ENCODE measurements at places on chromosomes 16 and 17. TPM values are rescaled to one million over a fixed set of nuclear protein-coding genes. Genes with fewer than 3 reads are reported as not detected.

The FOXL1 gene
- polyA plus RNA-seq: 0.69 TPM

The SCIMP gene
- 0.11 TPM for polyA plus RNA-seq

The ACSM2A gene
- polyA plus RNA-seq: not detected

The FOXN1 gene
- polyA plus RNA-seq: not detected

The RFWD3 gene
- 3.3 TPM for polyA plus RNA-seq

The USH1G gene
- polyA plus RNA-seq: not detected

The SAP30BP gene
- polyA plus RNA-seq: 59.9 TPM

The NR1D1 gene
- polyA plus RNA-seq: 6.1 TPM

DNA sequence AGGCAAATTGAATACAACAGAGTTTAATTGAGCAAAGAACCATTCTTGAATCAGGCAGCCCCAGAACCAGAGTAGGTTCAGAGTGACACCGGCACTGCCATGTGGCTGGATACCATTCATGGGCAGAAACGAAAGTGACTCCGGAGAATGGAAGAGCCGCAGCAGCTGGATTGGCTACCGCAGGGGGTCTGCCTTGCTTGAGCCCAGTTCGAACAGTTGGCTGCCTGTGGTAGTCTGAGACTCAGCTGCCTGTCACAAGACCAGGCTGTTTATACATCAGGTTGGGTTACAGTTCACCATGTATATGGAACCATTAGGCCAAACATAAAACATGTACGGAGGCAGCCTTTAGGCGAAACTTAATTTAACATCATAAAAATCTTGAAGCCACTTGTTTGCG lies 205.2 kb upstream of the CHMP6 start:
- H3K4me3 ChIP-seq: no peak overlapping the region
- no peak overlapping the region for H3K27ac ChIP-seq
- DNase-seq: no peak
- H3K27me3 ChIP-seq: no peaks in the 10 kb centered on the region
- peaks cover 4% of the 10 kb centered on the region for H3K4me1 ChIP-seq

DNA sequence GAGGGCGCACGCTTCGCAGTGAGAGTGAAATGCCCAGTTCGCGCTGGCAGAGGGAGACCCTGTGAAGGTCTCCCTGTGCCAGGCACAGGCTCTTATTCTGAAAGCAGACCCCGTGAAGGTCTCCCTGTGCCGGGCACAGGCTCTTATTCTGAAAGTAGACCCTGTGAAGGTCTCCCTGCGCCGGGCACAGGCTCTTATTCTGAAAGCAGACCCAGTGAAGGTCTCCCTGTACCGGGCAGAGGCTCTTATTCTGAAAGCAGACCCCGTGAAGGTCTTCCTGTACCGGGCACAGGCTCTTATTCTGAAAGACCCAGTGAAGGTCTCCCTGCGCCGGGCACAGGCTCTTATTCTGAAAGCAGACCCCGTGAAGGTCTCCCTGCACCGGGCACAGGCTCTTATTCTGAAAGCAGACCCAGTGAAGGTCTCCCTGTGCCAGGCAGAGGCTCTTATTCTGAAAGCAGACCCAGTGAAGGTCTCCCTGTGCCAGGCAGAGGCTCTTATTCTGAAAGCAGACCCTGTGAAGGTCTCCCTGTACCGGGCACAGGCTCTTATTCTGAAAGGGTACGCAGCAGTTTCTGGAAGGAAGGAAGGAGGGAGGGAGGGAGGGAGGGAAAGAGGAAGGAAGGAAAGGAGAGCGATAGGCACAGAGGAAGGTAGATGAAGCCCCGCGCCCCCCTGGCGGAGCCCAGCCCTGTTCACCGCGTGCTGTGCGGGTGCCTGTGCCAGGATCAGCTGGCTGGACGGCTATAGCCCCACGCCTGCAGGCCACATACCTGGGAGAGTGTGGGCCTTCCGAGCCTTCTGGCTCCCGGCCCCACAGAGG lies 55.3 kb downstream of the WDR45B start:
- peak overlapping the region; percentile 93 for H3K27ac ChIP-seq
- no peaks in the 10 kb centered on the region for H3K27me3 ChIP-seq
- H3K4me3 ChIP-seq: peak overlapping the region; percentile 74
- H3K4me1 ChIP-seq: peaks cover 48% of the 10 kb centered on the region
- peak; percentile 76 for DNase-seq
- H3K36me3 ChIP-seq: peaks cover 36% of the 10 kb centered on the region

DNA sequence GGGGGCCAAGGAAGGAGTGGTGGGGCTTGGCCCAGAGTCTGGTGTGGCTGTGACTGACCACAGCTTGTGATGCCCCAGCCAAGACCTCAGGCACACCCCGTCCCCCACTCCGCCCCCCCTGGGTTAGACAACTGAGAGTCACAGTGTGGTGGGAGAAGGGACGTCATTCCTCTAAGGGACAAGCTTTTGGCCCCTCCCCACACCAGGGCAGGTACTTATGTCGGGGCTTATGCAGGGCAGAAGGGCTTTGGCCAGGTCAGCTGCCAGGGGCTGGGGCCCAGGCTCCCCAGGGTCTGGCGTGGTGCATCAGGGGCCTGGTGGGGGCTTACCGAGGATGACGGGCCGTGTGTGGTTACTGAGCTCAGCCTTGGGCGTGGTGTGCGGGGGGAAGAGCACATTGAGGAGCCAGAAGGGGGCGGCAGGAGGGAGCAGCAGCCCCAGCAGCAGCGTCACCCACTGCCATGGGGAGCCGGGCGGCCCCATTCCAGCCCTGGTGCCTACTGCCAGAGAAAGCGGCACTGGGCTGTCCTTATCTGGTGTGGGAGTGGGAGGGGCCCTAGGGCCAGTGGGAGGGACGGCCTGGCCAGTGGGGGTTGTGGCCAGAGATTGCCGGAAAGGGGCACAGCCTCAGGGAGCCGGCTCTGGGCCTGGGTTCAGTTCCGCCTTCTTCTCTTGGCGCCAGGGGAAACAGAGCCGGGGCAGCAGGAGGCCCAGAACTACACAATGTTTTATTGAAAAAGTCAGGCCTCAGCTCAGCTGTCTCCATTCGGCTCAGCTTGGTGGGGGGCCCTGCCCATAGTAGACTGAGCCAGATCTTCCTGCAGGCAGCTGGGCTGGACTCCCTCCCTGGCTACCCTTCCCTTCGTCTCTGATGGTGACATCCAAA lies at the start of gene LCAT:
TSS of gene LCAT (minus strand) at position 502 of the 886 bp plus-strand sequence. CDS start at position 483, 19 bp downstream.
- H3K27me3 ChIP-seq: no peaks in the 10 kb centered on the region
- peaks cover 51% of the 10 kb centered on the region for H3K36me3 ChIP-seq
- peaks cover 21% of the 10 kb centered on the region for H3K4me1 ChIP-seq
- H3K27ac ChIP-seq: peak within 1 kb of the TSS; percentile 79
- DNase-seq: peak; percentile 66

- no peaks in the 10 kb centered on the region for H3K4me1 ChIP-seq
- no peak overlapping the region for H3K4me3 ChIP-seq
- H3K27me3 ChIP-seq: no peaks in the 10 kb centered on the region
- no peaks in the 10 kb centered on the region for H3K36me3 ChIP-seq
These were observed 122.3 kb downstream of the SSH2 start for GRCh38 chr17:29807520-29808361.

GRCh38 chr17:61411261-61412142 lies 11.9 kb downstream of the TBX2 start:
- DNase-seq: peak; percentile 83
- H3K4me3 ChIP-seq: peak overlapping the region; percentile 63
- H3K27me3 ChIP-seq: peaks cover 10% of the 10 kb centered on the region
- H3K27ac ChIP-seq: peak overlapping the region; percentile 81

DNA sequence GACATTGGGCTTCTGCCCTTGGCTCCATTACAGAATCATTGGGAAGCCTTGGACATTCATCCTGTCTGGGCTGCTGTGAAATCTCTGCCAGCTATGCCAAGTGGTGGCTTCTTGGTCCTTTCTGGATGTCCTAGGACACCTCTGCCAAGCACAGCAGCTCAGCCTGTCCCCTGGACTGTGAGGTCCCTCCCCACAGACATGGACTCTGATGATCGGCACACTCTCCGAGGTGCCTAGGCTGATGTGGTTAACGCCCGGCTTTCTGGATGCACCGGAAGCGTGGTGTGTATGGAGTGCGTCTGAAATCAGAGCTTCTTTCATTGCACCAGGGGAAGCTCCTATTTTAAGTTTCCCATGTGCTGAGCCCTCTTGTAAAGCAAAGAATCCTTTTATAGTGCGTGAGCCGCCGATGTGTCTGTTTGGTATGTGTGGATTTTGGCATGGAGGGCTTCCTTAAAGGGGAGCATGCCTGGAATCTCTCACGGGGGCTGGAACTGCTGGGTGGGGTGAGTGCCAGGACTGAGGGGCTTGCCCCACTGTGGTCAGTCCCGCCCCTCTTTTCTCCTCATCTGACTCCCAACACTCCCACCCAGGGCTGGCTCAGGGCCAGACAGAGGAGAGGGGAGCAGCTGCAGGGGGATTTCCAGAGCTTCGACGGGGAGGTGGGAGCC lies 7.0 kb upstream of the ARHGAP23 start:
- H3K36me3 ChIP-seq: no peaks in the 10 kb centered on the region
- H3K27me3 ChIP-seq: peaks cover 8% of the 10 kb centered on the region
- no peak for DNase-seq
- H3K4me1 ChIP-seq: peaks cover 25% of the 10 kb centered on the region
- H3K4me3 ChIP-seq: no peak overlapping the region

- no peaks in the 10 kb centered on the region for H3K4me1 ChIP-seq
- no peak overlapping the region for H3K4me3 ChIP-seq
These were observed 23.9 kb downstream of the RAD51D start for GRCh38 chr17:35095741-35096140.

GRCh38 chr16:21339269-21339641 lies 61.2 kb upstream of the CRYM start:
- peaks cover 6% of the 10 kb centered on the region for H3K36me3 ChIP-seq
- H3K4me1 ChIP-seq: no peaks in the 10 kb centered on the region
- DNase-seq: no peak
- no peaks in the 10 kb centered on the region for H3K27me3 ChIP-seq

GRCh38 chr16:87860553-87861299 lies 8.6 kb downstream of the SLC7A5 start:
- H3K27ac ChIP-seq: peak overlapping the region; percentile 34
- no peak for DNase-seq
- no peak overlapping the region for H3K4me3 ChIP-seq
- H3K4me1 ChIP-seq: no peaks in the 10 kb centered on the region

GRCh38 chr17:26792486-26792885 lies 501.4 kb upstream of the WSB1 start:
- no peaks in the 10 kb centered on the region for H3K4me1 ChIP-seq
- no peak overlapping the region for H3K27ac ChIP-seq
- no peak overlapping the region for H3K4me3 ChIP-seq
- DNase-seq: no peak

DNA sequence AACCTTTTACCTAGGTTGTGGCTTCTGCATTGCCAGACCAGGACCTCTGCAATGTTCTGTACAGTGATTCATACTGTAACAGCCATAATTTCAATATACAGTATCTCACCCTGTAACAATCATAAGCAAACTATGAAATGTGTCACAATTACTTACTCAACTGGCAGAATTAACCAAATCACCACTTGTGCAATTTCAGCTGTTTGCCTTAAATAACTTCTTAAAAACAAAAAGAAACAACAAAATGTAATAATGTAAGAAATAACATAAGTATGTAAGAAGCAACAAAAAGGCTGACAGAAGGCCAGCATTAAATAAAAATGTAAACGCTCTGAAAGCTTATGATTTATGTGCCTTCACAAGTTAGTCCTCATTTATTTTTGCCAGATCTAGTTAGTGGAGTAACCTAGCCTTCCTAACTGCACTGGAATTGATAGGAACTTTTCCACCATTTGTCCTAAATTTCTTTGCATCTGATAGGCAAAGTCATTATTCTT lies 96.9 kb downstream of the SKAP1 start:
- no peak overlapping the region for H3K4me3 ChIP-seq
- peaks cover 87% of the 10 kb centered on the region for H3K27me3 ChIP-seq
- H3K36me3 ChIP-seq: no peaks in the 10 kb centered on the region
- H3K27ac ChIP-seq: no peak overlapping the region
- no peaks in the 10 kb centered on the region for H3K4me1 ChIP-seq

GRCh38 chr16:78811247-78811646 lies 711.8 kb downstream of the WWOX start:
- H3K4me1 ChIP-seq: no peaks in the 10 kb centered on the region
- no peaks in the 10 kb centered on the region for H3K36me3 ChIP-seq
- no peaks in the 10 kb centered on the region for H3K27me3 ChIP-seq
- H3K27ac ChIP-seq: no peak overlapping the region
- DNase-seq: no peak
- H3K4me3 ChIP-seq: no peak overlapping the region

DNA sequence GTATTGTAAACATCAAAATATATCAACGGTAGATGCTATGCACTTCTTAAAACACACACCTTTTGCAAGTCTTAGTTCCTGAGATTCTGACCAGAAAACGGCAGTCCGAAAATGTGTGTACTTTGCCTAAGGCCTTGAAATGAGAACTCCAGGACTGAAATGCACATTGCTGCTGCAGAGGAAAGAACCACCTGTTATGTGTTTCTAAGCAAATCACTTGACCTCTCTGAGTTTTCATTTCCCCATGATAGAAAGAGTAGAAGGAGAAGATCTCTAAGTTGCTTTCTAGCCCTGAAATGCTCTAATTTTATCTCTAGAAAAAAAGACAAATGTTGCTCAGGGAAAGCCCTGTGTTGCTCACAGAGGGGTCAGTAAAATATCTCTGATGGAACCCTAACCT lies 9.9 kb downstream of the CCDC182 start:
- no peaks in the 10 kb centered on the region for H3K27me3 ChIP-seq
- H3K4me3 ChIP-seq: no peak overlapping the region
- H3K36me3 ChIP-seq: no peaks in the 10 kb centered on the region

- DNase-seq: no peak
- H3K4me3 ChIP-seq: no peak overlapping the region
- H3K4me1 ChIP-seq: peaks cover 5% of the 10 kb centered on the region
These were observed 834.0 kb downstream of the CDH11 start for GRCh38 chr16:64287655-64288528.

DNA sequence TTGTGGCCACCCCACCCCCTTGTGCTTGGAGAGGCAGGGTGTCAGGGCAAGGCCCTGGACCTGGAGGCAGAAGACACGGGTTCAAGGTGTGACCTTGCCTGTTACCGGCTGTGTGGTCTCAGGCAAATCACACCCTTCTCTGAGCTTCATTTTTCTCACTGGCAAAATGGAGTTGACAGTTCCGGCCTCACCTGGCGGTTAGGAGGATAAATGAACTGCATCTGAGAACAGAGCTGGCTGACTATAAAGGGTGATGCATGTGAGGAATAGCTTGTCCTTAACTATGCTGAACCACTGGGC lies 4.2 kb upstream of the MEOX1 start:
- peak overlapping the region; percentile 94 for H3K27ac ChIP-seq
- no peak for DNase-seq
- no peaks in the 10 kb centered on the region for H3K27me3 ChIP-seq
- peaks cover 45% of the 10 kb centered on the region for H3K4me1 ChIP-seq

DNA sequence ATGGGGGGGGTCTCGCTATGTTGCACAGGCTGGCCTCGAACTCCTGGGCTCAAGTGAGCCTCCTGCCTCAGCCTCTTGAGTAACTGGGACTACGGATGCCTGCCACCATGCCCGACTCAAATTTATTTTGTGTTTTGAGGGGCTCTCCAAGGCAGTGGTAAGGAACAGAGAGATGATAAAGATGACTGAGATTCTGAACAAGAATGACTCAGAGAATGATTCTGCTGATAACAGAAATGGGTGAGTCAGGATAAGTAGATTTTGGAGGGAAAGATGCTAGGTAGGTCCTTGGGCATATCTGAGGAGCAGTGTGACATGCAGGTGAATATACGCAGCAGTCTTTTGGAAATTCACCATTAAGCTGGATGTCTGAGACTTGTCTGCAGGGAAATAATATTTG lies 2.6 kb downstream of the TMEM220 start:
- H3K27me3 ChIP-seq: no peaks in the 10 kb centered on the region
- peaks cover 42% of the 10 kb centered on the region for H3K36me3 ChIP-seq
- no peak for DNase-seq
- H3K4me1 ChIP-seq: peaks cover 10% of the 10 kb centered on the region
- H3K4me3 ChIP-seq: no peak overlapping the region
- H3K27ac ChIP-seq: no peak overlapping the region

GRCh38 chr17:19897903-19898302 lies 30.2 kb upstream of the ULK2 start:
- H3K27me3 ChIP-seq: no peaks in the 10 kb centered on the region
- no peak overlapping the region for H3K27ac ChIP-seq
- DNase-seq: no peak
- H3K36me3 ChIP-seq: peaks cover 12% of the 10 kb centered on the region

Data from heart left ventricle (tissue), 16 donors.